Hematopoietic multipotent progenitor cell (in vitro differentiated cells): ENCODE measurements at places on chromosomes 5 and 9.

DNA sequence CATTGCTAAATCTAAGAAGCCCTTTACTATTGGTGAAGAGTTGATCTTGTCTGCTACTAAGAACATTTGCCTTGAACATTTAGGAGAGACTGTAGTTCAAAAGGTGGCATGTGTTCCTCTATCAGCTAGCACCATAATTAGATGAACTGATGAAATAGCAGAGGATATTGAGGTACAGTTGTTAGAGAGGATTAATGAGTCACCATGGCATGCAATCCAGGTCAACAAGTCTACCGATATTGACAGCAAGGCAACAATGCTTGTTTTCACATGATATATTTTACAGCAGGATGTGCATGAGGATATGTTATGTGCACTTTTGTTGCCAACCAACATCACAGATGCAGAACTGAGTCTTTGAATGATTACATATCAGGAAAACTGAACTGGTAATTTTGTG is 134.3 kb upstream of the CDH9 start:
- peak; percentile 26 for DNase-seq

- no peak for DNase-seq
Measured at GRCh38 chr9:113546566-113546965, 83.0 kb downstream of the RGS3 start.

DNA sequence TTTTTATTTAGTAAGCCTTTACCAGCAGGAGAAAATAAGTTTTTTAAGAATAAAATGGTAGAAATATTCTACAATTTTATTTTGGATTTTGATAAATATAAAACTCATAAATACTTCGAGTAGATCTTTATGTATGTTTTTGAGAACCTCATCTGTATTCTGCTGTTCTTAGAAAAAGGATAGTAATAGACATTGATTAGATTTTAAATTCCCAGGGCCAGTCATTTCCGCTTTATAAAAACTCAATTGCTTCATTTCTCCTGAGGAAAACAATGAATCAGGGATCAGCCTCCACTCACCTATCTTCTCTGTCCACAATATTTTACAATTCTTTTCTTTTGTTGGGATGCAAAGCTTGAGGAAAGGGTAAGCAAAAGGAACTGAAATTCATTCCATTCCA is 1983.5 kb upstream of the C9orf72 start:
- no peak for DNase-seq

DNA sequence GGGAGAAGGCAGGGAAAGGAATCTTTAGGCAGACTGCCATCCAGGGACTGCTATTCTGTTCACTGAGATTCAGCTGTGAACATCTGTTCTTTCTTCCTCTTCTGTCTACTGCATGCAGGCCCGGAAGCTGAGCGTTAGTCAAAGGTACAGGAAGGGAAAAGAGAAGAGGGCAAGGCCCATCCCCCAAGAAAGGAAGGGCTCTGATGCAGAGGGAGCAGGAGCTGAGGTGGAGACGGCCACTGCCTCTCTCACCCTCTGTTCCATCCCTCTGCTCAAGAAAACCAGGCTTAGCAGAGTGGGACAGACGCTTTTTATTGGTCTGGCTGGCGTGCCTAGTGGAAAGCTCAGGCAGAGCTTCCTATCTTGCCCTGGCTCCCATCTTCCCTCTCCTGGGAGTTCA is 57.6 kb downstream of the PFDN1 start:
- DNase-seq, result peak; percentile 55
